GM12878 (cell line): ENCODE measurements at places on chromosomes 4 and X. TPM values are rescaled to one million over a fixed set of nuclear protein-coding genes. Genes with fewer than 3 reads are reported as not detected.

ZNF141 gene
- 16.0 and 16.7 TPM in 2 replicates for total RNA-seq

BTC gene
- total RNA-seq: not detected in 2 replicates

PPP2R2C gene
- 0.08 and 0.13 TPM in 2 replicates for total RNA-seq

MAGEB10 gene
- not detected in 2 replicates for total RNA-seq

PNMA6A gene
- not detected in 2 replicates for total RNA-seq

TLR8 gene
- total RNA-seq: not detected in 2 replicates

- no peak for DNase-seq
- H3K4me3 ChIP-seq: no peak overlapping the region
- H3K27ac ChIP-seq: no peak overlapping the region
- no peaks in the 10 kb centered on the region for H3K4me1 ChIP-seq
- H3K36me3 ChIP-seq: no peaks in the 10 kb centered on the region
Observed at GRCh38 chrX:40550066-40550465, 30.7 kb upstream of the ATP6AP2 start.

DNA sequence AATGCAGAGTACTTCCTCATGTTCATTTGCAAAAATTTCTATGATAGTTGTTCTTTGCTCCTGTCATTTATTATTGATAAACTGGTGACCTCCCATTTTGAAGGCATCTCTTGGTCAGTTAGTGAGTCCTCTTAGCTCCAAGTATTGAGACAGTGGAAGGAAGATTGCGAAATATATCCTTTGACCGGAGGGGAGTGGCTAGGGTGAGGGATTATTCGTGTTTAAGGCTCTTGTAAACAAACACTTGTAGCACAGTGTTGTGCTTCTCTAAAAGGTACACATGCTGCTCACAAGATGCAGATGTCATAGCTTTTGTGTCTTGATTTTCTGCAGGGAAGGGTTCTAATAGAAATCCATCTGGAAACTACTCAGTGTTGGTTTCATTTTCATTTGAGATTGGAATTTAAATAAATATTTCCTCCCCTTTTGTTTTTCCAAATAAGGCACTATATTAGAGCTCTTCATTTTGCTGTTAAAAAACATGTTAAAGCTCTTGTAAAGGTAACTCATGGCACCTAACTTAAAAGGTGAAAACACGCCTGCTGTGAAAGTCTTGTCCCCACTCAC lies 21.8 kb downstream of the TXLNG start:
- H3K4me1 ChIP-seq: no peaks in the 10 kb centered on the region
- no peak overlapping the region for H3K4me3 ChIP-seq
- H3K36me3 ChIP-seq: no peaks in the 10 kb centered on the region; the same call in 1 of the 2 replicates
- H3K27ac ChIP-seq: no peak overlapping the region
- DNase-seq: no peak
- H3K27me3 ChIP-seq: no peaks in the 10 kb centered on the region

GRCh38 chr4:143586080-143586479 lies 72.6 kb downstream of the SMARCA5 start:
- H3K4me1 ChIP-seq: no peaks in the 10 kb centered on the region
- no peak overlapping the region for H3K27ac ChIP-seq
- H3K36me3 ChIP-seq: no peaks in the 10 kb centered on the region
- DNase-seq: no peak

- H3K27me3 ChIP-seq: no peaks in the 10 kb centered on the region
- H3K27ac ChIP-seq: no peak overlapping the region
- no peaks in the 10 kb centered on the region for H3K36me3 ChIP-seq
- no peak overlapping the region for H3K4me3 ChIP-seq
Observed at GRCh38 chr4:25450491-25450901, 73.4 kb downstream of the ANAPC4 start.

GRCh38 chrX:150005027-150005426 lies 66.7 kb upstream of the EOLA2 start:
- H3K36me3 ChIP-seq: no peaks in the 10 kb centered on the region
- DNase-seq: no peak
- no peak overlapping the region for H3K27ac ChIP-seq
- H3K4me3 ChIP-seq: no peak overlapping the region

GRCh38 chr4:184262901-184263300 lies 45.2 kb upstream of the ENPP6 start:
- DNase-seq: no peak
- no peaks in the 10 kb centered on the region for H3K27me3 ChIP-seq
- 0 out of 2 replicates have a peak overlapping the region, but pooled peaks have one; percentile 63 for H3K4me3 ChIP-seq

- no peak overlapping the region for H3K4me3 ChIP-seq
- no peaks in the 10 kb centered on the region for H3K4me1 ChIP-seq
- no peaks in the 10 kb centered on the region for H3K27me3 ChIP-seq
- H3K27ac ChIP-seq: no peak overlapping the region
- no peaks in the 10 kb centered on the region for H3K36me3 ChIP-seq
- no peak for DNase-seq
Observed at GRCh38 chr4:186669159-186669731, 54.4 kb downstream of the FAT1 start.

GRCh38 chrX:82961129-82961528 lies 547.0 kb upstream of the POU3F4 start:
- H3K27ac ChIP-seq: no peak overlapping the region
- H3K36me3 ChIP-seq: no peaks in the 10 kb centered on the region
- DNase-seq: no peak

GRCh38 chrX:151019856-151020255 lies 36.7 kb downstream of the HMGB3 start:
- DNase-seq: no peak
- H3K36me3 ChIP-seq: no peaks in the 10 kb centered on the region
- no peaks in the 10 kb centered on the region for H3K4me1 ChIP-seq
- H3K4me3 ChIP-seq: no peak overlapping the region

DNA sequence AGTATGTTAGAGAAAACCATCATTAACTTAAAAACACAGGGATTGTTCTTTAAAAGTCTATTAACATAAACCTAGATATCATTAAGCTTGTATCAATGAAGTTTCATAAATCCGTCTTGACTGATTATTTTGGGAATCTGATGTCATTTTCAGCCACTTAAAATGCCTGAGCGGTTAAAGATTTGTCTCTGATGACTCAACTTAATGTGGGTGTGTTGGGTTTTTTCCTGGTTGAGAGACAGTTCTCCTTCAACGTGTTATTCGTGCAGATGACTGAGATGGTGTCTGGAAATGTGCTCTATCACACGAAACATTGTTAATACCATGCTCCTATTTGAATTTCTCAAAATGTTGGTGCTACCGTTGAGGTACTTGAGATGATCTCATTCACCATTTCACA lies 227.3 kb upstream of the TENM3 start:
- no peak overlapping the region for H3K4me3 ChIP-seq
- no peaks in the 10 kb centered on the region for H3K27me3 ChIP-seq
- DNase-seq: no peak
- H3K27ac ChIP-seq: peak overlapping the region; percentile 7; the same call in 1 of the 2 replicates
- no peaks in the 10 kb centered on the region for H3K36me3 ChIP-seq

DNA sequence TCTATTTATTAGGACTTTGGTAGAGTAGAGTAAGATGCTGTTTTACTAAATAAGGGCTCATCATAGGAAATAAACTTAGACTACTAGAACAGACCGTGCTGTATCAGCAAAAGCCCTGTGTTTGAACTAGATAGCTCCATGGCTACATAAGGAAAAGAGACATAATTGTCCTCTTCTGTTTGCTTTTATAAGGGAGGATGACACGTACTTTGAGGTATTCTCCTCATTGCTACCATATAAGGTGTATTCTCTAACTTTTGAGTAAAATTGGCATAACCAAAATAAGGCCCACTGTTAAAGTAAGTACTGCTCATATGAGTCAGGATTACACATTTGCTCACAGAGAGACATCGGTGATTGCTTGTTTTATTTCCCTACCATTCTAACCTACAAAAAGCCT lies 64.3 kb downstream of the PDLIM5 start:
- H3K27me3 ChIP-seq: no peaks in the 10 kb centered on the region
- no peak for DNase-seq
- no peak overlapping the region for H3K27ac ChIP-seq

- no peaks in the 10 kb centered on the region for H3K27me3 ChIP-seq
- DNase-seq: no peak
- no peaks in the 10 kb centered on the region for H3K36me3 ChIP-seq
- H3K4me1 ChIP-seq: no peaks in the 10 kb centered on the region
Observed at GRCh38 chr4:183244019-183244418, 76.1 kb downstream of the CLDN22 start.

DNA sequence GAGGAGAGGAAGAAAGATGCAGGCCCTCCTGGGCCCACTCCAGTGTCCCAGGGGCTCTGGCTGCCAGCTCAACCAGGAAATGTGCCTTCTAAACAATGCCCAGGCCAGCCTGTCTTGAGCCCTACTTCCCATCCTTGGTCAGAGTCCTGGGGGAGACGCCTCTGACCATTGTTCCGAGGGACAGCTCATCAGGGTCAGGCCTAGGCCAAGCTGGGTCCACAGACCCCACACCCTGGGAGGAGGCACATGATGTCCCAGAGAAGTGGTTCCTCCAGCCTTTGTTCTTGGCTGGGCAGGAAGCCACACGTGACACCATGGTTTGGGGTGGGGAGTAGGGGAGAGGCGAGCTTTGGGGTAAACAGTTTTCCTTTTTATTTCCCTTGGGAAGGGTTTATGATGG lies 102.5 kb downstream of the EFNB1 start:
- H3K4me3 ChIP-seq: no peak overlapping the region
- no peaks in the 10 kb centered on the region for H3K27me3 ChIP-seq
- H3K36me3 ChIP-seq: no peaks in the 10 kb centered on the region
- DNase-seq: no peak
- H3K4me1 ChIP-seq: no peaks in the 10 kb centered on the region
- H3K27ac ChIP-seq: no peak overlapping the region

DNA sequence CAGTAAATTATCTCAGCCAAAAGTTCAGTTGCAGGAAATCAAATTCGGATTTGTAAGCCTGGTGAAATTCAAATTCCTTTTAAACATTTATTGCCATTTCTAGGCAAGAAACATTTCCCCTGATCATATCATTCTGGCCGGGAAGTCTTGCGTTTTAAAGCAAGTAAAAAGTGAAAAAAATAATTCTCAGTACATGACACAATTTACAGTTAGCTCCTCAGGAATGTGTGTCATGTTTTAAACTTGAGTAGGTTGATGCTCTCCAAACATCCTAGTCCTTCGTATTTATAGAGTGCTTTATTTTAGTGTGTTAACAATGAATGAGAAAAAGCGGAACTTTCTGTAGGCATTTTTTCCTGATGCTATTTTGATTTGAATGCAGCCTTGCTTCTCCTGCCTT lies 158.3 kb upstream of the SCML1 start:
- no peak overlapping the region for H3K27ac ChIP-seq
- H3K27me3 ChIP-seq: no peaks in the 10 kb centered on the region
- DNase-seq: no peak
- no peaks in the 10 kb centered on the region for H3K36me3 ChIP-seq
- H3K4me1 ChIP-seq: no peaks in the 10 kb centered on the region

DNA sequence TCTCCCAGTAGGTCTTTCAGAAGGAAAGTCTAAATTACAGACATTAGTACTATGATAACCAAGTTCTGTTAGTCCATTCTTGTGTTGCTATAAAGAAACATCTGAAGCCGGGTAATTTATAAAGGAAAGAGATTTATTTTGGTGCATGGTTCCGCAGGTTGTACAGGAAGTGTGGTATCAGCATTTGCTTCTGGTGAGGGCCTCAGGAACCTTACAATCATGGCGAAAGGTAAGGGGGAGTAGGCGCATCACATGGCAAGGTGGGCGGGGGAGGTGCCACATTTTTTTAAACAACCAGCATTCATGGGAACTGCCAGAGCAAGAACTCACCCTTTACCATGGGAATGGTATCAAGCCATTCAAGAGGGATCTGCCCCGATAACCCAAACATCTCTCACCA lies 26.2 kb upstream of the USP46 start:
- H3K36me3 ChIP-seq: no peaks in the 10 kb centered on the region
- peak overlapping the region; percentile 22 for H3K27ac ChIP-seq
- H3K4me1 ChIP-seq: peaks cover 11% of the 10 kb centered on the region
- no peaks in the 10 kb centered on the region for H3K27me3 ChIP-seq
- peak overlapping the region; percentile 21; the same call in 1 of the 2 replicates for H3K4me3 ChIP-seq

GRCh38 chr4:68597482-68597881 lies 21.4 kb upstream of the UGT2B17 start:
- H3K27ac ChIP-seq: no peak overlapping the region
- no peaks in the 10 kb centered on the region for H3K4me1 ChIP-seq
- H3K27me3 ChIP-seq: no peaks in the 10 kb centered on the region
- DNase-seq: no peak
- H3K4me3 ChIP-seq: no peak overlapping the region

DNA sequence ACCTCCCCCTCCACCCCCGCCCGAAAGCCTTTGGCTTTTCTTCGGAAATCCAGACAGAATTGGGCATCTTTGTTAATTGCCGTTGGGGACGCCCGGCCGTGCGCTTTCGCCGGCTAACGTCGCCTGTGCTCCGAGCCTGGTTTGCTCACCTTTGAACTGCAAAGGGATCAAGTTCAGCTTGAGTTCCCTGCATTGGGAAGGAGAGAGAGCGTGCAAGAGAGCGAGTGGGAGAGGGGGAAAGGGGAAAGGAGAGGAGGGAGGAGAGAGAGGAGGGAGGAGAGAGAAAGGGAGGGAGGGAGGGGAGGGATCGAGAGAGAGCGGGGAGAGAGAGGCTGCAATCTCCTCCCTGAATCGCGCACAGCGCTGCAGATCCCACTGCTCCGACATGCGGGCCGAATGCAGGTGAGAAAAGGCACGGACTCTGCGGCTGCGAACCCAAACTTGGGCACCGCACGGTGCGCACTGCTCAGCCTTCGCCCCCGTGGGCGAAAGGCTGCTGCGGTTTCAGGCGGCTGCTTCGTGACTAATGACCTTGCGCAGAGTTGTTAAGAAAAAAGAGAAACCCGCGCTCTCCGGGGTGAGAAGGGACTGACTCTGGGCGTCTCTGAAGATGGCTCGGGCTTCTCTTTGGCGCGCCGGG lies at the start of gene PCDH7:
Gene PCDH7, plus strand, starts transcription at position 349 of the 640 bp plus-strand sequence. CDS start 1,054 bp downstream, outside the sequence.
- peaks cover 17% of the 10 kb centered on the region for H3K27me3 ChIP-seq
- no peaks in the 10 kb centered on the region for H3K4me1 ChIP-seq
- H3K27ac ChIP-seq: no peak within 1 kb of the TSS
- H3K4me3 ChIP-seq: no peak within 1 kb of the TSS

DNA sequence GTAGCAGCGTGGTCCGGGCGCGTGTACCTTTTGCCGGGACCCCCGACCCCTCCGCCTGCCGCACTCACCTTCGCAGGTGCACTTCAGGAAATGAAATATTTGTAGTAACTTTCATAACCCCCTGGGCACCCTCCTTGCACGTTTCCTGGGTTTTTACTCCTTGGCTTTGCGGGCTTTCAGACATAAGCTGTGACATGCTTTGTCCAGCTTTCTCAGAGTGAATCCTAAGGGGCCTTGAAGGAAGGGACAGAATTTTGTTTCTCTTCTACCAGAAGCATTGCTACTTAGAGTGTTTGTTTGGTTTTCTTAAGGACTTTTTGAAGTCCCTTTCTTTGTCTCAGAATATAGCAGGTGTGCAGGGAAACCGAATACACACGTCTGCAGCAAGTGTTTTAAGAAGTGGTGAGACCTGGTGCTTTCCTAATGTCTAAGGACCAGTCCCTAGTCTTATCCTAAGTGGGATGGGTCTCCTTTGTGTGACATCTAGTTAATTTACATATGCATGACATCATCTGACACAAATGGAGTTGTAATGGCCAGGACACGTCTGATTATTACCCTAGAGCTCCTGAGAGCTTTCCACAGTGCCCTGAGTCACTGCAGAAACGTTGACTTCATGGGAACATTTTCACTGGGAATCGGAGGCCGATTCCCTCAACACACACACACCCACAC lies 1.3 kb downstream of the FAM149A start:
- no peak overlapping the region for H3K4me3 ChIP-seq
- peaks cover 3% of the 10 kb centered on the region; the same call in 1 of the 2 replicates for H3K4me1 ChIP-seq
- H3K27me3 ChIP-seq: peaks cover 10% of the 10 kb centered on the region
- no peak overlapping the region for H3K27ac ChIP-seq

GRCh38 chr4:138659812-138660316 lies 355.7 kb upstream of the NOCT start:
- no peak overlapping the region for H3K27ac ChIP-seq
- DNase-seq: no peak
- H3K36me3 ChIP-seq: no peaks in the 10 kb centered on the region
- H3K27me3 ChIP-seq: peaks cover 2% of the 10 kb centered on the region; the same call in 1 of the 2 replicates
